ENCODE measurements at places on chromosomes 11 and 22.

DNA sequence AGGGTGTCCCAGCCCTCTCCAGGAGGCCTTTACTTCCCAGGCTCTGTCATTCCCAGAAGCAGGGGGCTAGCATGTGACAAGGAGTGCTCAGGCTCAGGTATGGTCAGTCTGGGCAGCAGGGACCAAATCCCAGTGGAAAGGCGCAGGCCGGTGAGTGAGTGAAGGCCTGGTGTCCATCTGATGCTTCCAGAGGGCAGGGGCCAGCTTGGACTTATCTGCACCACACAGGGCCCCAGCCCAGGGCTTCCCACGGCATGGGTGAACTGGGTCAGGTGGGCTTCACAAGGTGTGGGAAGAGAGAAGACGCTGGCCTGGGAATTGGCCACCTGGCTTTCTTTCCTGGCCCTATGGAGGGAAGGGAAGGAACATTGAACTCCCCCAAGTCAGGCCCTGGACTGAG lies 20.4 kb upstream of the APOBEC3A start:
- peak; percentile 63 for DNase-seq

DNA sequence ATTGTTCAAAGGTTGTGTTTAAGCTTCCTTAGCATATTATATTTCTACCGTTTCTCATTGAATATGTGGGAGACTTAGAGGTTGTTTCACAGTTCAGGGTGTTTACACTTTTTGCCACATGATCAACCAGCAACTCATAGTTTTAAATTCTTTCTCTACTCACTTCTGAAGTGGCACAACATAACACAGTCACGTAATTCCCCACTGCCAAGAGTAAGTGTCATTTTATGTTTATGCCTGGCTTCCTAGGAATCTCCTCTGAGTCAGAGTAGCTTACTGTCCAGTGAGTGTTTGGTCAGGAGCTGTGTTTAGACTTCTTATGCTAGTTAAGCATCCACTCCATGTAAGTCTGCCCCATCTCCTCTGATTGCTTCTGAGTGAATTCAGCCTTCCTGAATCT lies 520.8 kb upstream of the KIRREL3 start:
- no peak for DNase-seq

GRCh38 chr11:130078080-130078479 lies 8.4 kb downstream of the APLP2 start:
- DNase-seq = no peak

DNA sequence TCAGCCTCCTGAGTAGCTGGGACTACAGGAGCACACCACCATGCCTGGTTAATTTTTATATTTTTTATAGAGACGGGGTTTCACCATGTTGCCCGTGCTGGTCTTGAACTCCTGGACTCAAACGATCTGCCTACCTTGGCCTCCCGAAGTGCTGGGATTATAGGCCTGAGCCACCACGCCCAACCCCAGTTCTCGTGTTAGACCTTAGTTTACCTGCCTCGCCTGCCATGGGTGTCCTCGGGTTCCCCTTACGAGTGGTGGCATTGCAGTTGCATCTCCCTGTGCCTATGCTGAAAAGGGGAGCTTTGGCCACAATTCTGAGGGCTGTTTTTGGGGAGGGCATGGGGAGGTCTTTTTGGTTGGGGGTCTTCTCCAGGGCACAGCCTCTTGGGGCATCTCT lies 18.8 kb downstream of the TBC1D22A start:
- no peak for DNase-seq

GRCh38 chr11:95829580-95830259 lies 39.4 kb downstream of the CEP57 start:
- DNase-seq = no peak

- no peak for DNase-seq
Measured at GRCh38 chr22:26887916-26888315, 230.5 kb downstream of the MIAT start.

- no peak for DNase-seq
Measured at GRCh38 chr11:10493041-10493663, 38.1 kb downstream of the AMPD3 start.

- no peak for DNase-seq
Measured at GRCh38 chr22:31647523-31648320, 14.3 kb downstream of the PISD start.

DNA sequence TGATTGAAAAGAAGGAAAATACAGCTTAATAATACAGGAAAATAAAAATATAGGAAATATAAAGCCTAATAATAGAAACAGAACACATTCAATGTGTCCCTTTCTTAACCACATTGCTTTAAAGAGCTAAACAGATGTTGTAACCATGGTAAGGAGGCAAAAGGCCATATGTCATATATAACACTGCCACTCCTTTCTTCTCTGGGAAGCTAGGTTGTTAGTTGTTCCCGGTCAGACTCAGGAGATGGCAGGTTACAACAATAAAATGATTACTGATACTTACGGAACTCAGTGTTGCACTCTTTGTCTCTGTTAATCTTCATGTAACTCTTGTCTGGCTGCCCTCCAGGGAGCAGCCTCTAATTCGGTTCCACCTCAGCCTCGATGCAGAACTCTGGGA lies 134.7 kb upstream of the PGR start:
- DNase-seq = no peak

DNA sequence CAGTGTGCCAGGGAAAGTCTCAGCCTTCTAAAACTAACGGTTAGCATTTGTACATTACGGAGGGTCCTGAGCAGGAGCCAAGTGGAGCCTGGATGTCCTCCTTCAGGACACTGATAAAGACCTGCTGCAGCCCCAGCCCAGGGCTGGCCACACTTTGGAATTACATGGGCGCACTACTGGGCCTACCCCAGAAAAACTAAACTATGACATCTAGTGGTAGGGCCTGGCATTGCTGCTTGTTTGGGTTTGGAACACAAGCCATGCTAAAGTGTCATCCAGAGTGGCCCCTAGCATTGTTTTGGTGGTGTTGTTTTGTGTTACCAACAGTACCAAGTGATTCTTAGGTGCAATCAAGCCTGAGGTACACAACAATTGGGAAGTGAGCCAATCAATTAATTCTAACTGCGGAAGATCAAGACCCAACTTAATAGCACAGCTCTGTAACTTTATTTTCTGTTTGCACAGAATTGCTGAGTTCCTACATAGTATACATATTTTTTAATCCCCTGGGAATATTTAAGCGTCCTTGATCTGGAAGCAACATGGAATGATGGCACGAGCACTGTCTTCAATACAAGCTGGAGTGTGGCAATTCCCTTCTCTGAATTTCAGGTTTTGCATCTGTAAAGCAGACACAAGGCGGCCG lies 340.7 kb downstream of the LARGE1 start:
- DNase-seq = peak; percentile 78
